Left renal cortex interstitium (tissue), 4 donors: ENCODE measurements at places on chromosomes 4 and X.

DNA sequence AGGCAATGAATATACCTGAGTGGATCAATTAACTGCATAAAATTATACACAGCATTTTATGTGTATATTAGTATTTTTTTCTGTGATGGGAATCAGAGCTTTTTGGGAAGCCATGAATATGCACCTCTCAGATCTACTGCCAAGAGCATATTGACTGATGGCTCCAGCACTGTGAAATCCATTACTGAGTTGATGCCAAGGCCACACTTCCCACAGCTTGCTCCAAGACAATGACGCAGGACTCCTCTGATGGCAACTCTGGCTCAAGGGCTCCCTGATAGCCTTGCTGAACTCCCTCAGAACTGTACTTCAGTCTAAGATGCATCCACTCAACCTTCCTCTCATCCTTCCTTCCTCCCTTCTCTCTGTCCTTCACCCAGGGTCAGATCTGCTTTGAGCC, 82.7 kb downstream of the OTC start:
- no peak for DNase-seq

GRCh38 chr4:15659768-15660570, 4.8 kb upstream of the FBXL5 start:
- DNase-seq: no peak

- DNase-seq: no peak
Measured at GRCh38 chr4:2399631-2400190, 18.7 kb downstream of the ZFYVE28 start.

DNA sequence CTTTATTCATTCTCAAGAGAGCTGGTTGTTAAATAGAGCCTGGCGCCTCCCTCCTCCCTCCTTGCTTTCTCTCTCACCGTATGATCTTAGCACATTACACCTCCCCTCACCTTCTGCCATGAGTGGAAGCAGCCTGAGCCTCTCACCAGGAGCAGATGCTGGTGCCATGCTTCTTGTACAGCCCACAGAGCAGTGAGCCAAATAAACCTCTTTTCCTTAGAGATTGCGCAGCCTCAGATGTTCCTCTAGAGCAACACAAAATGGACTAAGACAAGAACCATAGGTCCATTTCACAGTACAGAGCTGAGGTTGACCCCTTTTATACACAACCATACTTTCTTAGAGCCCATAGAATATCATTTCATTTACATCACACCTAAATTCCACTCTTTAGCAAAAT, 10.1 kb upstream of the TMEM144 start:
- DNase-seq: no peak

- DNase-seq: no peak
Measured at GRCh38 chr4:165331359-165331758, 3.9 kb downstream of the MSMO1 start.

DNA sequence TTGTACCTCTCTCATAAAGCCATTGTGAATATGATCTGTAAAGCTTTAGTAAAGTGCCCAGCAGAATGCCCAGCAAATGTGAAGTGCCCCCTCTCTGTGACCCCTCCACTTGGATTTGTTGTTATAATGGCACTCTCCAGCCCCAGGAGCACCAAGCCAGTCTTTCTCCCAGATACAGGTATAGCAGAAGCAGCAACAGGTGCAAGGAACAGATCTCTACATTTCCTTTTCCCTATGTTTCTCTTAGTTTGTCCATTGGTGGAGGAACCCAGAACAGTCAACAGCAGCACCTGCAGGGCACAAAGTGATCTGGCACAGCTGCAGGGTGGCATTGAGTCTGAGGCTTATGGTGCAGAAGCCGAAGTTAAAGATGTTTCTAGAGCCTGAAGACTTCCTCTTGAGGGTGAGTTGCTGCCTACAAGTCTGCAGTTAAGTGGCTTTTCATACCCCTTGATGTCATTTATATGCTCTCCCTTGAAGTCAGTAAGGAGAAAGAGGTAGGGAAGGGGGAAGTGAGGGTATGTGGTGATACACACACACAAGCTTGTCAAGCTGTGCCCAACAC, 16.1 kb upstream of the CXCL3 start:
- no peak for DNase-seq

DNA sequence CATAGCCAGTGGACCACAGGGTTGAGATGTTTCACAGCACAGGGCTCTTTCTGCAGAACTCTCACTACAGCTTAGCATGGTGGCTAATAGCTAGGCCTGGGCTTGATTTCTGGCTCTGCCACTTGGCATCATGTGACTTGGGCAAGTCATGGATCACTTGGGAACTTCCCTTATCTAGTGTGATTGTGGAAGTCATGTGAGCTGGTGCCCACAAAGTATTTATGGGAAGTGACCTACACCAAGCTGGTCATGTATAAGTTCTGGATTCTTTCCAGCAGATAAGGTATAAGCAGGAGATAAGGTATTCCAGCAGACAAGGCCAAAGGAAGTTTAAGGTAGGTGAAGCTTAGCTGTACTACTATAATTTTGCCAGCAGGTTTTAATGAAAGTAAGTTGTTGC, 61.0 kb downstream of the REELD1 start:
- no peak for DNase-seq

DNA sequence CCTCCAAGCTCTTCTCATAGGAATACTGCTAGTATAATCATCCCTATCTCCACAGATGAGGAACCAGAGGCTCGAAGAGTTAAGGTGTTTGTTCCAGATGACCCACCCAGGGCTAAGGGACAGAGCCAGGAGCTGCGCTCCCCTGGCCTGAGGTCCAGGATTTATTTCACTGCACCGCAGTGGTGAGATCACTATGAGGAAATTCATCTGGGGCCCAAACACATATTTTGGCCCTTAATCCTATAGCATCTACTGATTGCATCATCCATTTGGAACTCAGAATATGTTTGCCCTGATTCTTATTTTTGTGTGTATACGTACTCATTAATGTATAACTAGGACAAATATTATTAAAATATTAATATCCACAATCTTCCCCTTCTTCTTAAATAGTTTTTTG, 100.1 kb upstream of the RBPJ start:
- DNase-seq: no peak

DNA sequence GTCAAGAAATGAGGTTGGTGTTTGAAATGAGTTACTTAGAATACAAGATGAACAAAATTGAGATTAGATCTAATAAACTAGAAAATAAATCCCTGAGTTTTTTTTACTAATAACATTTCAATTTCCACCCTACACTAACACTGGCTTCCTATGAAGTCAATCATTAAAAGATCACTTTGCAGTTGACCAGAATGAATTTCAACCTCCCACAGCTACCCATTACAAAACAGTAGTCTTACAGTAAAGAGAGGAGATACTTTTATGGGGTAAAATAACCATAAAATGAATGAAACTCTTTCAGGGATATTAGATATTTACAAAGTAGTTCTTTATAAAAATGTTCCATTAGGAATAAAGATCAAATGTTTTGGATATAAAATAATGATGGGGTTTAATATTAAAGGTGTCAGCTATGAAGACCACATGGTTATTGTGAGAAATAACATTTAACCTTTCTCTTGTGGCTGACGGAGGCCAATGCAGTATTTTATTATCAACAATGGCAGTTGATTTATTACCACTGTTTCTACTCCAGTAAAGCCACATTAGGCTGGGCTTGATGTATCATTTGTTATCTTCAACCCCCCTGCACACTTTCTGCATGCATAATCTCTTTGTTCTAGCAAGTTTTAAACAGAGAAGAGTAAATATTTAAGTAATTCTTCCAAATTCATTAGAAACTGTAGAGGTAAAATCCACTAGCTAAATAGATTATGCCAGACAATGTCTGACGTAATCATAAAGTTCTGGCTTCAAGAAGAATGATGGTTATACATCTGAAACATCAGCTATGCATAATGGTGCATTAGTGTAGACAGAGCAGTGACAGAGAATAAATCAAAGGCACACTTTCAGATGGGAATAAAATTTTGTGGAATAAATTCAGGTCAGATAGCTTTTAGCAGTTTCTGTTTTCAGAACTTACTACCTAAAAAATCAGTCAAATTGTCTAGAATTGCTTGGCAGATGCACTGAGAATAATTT, 516.6 kb downstream of the PCDH18 start:
- DNase-seq: peak; percentile 6

DNA sequence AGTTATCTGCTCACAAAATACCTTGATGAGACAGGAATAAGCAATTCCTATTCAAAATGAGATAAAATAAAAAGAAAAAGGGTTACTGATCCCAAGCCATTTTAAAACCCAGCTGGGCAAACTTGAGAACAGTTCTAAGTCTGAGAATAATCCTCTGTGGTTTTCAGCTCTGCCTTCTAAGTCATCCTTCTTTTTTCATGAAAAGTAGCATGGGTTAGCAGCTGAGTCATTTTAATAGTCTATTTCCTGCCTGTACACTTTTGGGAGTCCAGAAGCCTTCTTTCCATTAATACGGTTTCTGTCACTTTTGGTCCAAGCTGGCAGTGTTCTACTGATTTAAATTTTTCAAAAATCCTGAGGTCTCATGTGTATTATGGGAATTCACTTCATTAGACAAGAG, 374.3 kb downstream of the IQCM start:
- no peak for DNase-seq

GRCh38 chr4:147050356-147050765, 104.7 kb upstream of the TTC29 start:
- DNase-seq: no peak

DNA sequence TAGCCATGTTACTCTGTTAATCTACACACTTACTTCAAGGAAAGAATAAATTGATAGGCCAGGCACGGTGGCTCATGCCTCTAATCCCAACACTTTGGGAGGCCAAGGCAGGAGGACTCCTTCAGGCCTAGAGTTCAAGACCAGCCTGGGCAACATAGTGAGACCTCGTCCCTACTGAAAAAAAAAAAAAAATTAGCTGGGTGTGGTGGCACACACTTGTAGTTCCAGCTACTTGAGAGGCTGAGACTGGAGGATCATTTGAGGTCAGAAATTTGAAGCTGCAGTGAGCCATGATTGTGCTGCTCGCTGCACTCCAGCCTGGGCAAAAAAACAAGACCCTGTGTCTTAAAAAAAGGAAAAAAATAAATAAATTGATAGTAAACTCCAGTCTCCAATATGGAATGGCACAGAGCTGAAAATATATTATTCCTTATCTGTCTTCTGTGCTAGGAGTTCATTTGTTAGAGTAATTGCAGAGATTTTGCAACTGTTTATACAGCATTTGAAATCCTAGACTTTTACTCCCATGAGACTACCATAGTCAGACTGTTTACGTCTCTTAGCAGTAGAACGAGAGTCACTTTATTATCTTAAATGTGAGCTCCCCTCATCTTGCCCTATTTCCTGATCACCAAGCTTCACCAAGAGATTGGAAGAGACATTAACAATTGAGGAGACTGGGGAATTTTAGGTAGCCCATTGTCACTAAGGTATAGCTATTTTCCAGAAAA, 18.8 kb upstream of the TMEM131L start:
- no peak for DNase-seq

DNA sequence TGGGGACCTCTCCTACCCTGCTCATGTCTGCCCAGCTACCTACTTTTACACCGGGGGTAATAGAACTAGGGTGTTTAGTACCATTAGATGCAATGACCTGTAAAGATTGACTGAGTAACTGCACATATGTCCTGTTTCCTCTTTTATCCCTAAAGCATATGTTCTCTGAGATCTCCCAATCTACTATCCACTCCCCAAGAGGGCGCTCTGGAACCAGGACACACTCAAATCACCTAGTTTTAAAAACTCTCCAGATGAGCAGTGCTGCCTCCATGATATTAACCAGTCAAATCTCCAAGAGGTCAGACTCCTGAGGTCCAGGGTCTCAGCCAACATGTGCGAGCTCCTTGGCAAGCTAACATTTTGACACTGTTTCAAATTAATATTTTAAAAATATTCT, 87.0 kb upstream of the TSPAN5 start:
- DNase-seq: no peak

GRCh38 chrX:68989865-68990606, 161.2 kb downstream of the EFNB1 start:
- no peak for DNase-seq

- DNase-seq: no peak
Measured at GRCh38 chrX:3548765-3549391, 164.6 kb downstream of the PRKX start.

DNA sequence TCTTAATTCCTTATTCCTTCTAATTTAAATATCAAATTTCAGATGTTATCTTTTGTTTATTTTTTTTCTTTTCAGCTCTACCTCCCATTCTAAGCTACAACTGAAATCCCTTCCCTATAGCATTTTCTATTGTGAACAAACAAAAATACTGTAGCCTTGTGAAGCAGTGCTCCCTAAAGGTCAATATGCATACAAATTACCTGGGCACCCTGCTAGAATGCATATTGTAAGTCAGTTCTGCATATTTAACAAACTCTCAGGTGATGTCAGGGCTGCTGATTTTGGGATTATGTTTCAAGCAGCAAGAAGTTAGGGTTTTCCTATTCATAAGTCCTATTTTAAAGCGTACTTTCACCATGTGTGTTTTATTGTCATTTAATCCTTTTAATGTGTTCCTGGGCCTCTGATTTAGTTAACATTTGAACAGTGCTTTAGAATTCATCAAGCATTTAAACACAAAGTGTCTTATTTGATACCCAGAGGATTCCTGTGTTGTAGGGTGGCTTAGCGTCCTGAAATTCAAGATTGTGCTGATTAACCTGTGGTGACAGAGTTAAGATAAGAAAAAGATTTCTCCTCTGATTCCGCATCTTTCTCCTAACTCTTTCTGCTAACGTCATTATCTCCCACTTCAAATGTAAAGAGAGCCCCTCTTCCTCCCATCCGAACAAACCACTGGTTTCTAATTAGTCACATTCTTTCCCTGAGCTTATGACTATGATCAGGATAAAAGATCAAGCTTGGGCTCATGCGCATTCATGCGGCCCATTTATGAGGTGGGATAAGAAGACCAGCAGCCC, 221.3 kb downstream of the ANK2 start:
- DNase-seq: no peak

- no peak for DNase-seq
Measured at GRCh38 chrX:69207216-69207615, 42.0 kb upstream of the PJA1 start.

- DNase-seq: no peak
Measured at GRCh38 chr4:45646885-45647590, 476.8 kb downstream of the GABRG1 start.

DNA sequence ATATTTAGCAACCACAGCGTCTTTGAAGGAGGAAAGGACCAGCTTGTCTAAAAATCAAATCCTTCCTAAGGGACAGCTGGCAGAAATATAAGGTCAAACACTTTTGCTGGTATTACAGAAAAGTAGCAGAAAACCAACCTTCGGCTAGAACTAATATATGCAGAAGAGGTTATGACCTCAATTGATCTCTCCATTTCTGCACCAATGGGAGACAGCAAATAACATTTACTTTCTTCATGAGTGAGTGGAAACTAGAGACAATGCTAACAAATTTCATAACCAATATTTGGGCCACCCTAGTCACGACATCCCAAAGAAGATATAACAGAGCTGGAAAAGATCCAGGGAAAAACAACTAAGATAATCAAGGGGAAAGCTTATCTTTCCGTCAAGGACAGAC, 247.0 kb upstream of the FTHL17 start:
- no peak for DNase-seq

GRCh38 chrX:97743014-97743413, 859.3 kb downstream of the RPA4 start:
- DNase-seq: no peak

- no peak for DNase-seq
Measured at GRCh38 chr4:1900087-1900433, 28.9 kb downstream of the NSD2 start.

- DNase-seq: no peak
Measured at GRCh38 chrX:11757719-11758399, at the start of gene MSL3. MSL3 (plus strand) TSS chrX:11758237; CDS start chrX:11758264, 27 bp downstream.
